ENCODE measurements at places on chromosomes 2 and 18.
A peak's percentile ranks its signal among the peaks of the same experiment; 100 is the strongest.

GRCh38 chr18:6412933-6413472 is 1.7 kb downstream of the L3MBTL4 start:
- no peak for DNase-seq

DNA sequence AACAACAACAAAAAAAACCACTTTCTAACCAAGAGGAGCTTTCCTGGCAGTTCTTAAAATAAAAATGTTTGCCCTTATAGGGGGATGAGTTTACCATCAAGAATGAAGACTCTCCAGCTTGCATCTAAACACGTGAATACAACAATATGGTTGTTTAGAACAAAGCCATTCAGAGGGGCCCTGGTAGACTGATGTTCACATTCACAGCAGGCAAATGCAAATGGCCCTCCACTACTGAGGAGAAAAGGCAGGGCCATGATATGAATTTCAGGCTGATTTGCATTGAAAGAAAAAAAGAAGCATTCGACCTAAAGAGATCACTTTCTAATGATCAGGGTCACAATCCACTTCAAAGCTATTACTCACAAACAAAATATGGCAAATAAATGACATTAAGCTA is 65.3 kb upstream of the OTOS start:
- no peak for DNase-seq

- DNase-seq: no peak
Measured at GRCh38 chr2:48272199-48272598, 257.8 kb upstream of the STON1 start.

- DNase-seq: no peak
Measured at GRCh38 chr2:72627083-72627482, 198.8 kb downstream of the EXOC6B start.

DNA sequence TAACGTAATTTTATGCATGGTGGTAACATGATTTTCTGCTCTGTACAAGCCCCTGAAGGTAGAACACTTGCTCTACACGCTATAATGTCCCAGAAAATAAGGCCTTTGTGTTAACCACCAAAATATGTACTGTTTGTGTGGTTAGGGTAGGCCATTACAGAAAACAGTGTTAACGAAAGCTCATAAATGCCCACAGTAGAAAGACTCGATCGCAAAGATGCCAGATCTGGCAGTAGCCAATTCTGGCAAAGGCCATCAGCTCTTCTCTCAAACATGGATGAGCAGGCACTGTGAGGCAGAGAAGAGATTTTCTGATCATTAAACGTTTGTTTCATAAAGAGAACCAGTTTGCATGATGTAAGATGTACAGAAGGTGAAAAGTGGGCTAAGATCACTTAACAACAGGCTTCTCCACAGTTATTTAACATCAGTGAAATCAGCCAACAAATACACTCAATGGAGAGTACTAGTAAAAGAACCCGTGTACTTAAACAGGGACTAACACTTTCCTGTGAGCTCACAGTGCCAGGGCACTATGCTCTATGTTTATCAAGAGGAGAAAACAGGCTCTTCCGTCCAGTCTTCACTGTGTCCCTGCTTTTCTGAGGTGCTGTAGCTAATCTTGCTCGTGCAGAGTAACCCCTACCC is 80.3 kb downstream of the SPRED2 start:
- DNase-seq: no peak

GRCh38 chr2:196915507-196916189 is 10.9 kb downstream of the PGAP1 start:
- DNase-seq: peak; percentile 35

DNA sequence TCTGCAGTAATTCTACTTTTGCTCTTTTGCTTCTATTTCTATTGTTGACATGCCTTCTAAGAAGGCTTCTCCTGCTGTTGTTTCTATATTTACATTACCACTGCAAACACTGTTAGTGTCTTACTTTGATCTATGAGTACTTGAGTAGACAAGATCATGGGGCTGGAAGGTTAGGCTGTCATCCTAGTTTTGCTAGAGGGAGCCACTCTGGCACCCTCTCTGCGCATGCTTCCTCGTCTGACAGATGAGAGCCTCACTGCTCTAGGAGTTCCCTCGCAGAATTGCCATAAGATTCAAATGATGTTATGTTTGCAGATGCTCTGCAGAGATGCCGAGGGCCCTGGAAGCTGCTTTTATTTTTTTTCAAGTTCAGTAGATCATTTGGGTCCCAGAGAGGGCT is 185.6 kb downstream of the RNF144A start:
- DNase-seq: no peak

GRCh38 chr2:211534632-211535031 is 978.2 kb downstream of the CPS1 start:
- no peak for DNase-seq

DNA sequence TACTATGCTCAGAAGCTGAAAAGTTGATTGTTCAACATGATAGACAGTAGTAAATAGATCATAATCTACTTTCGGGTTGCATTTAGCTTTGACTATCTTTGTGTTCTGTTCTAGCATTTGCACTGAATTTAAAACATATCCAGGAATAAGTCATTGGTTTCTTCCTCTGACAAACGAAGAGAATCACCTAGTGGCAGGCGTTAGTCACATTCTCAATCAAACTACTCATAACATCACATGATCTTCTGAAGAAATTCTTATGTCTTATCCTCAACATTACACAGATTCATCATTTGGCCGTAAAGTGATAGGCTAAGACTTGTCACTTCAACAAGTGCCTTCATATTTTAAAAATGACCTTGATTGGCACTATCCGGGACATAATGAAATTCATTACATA is 63.6 kb upstream of the TTC21B start:
- no peak for DNase-seq

- DNase-seq: no peak
Measured at GRCh38 chr2:42223067-42223854, 54.1 kb downstream of the EML4 start.

DNA sequence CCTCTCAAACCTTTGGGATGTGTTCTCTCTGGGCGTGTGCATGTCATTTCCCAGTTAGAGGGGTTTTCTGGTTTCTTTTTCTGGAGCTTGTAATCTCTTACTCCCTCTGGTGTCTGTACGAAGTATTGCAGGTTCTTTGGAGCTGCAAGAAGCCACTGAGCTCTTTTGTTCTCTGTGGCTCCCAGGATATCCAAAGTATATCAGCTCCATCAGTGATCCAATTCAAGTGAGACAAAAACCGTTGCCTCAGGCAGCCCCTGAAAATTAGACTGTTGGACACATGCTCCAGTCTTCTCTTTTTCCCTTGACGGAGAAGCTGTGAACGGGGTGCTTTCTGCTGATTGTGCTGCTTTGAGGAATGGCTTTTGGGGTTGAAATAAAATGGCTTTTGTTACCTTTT is 59.0 kb upstream of the LDLRAD4 start:
- DNase-seq: peak; percentile 76

DNA sequence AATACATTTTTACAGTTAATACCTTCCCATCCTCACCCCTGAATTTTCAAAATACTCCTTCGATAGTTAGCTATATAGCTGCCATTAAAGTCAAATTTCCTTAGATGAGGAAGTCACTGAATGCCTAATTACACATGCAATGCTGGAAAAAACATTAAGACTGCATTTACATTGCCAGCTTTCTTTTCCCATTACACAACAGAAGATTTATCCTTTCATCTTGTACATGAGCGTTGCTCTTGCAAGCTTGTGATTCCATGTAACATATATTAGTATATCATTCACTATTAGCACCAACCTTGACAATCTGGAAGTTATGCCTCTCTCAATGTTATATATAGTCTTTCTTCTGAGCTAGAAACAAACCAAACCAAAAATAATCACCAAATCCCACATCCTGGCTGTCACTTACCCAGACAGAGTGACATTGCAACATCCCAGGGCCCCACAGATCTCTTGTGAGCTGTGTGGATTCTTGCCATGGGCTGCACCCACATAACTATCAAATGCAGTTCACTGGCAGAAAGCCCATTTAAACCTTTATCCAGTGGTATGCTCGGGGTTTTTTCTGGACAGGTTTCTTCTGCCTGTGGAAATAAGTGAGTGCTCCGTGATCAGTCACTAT is 79.2 kb upstream of the PAPOLG start:
- no peak for DNase-seq

DNA sequence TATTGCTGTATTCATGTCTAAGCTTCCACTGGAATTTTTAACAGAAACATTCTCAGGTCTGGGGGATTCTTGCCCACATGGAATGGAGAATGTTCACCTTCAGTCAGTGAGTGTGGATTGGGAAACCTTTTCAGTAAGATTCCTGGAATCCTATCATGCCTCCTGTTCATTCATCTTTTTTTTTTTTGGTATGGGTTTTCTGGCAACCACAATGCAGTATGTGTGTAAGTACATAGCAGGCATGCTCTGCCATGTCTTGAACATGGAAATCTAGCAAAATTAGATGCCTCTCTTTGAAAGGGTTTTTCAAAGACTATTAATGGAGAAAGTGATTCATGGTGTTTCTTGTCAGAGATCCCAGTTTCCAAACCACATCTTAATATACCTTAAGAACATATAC is 176.5 kb downstream of the LTBP1 start:
- DNase-seq: no peak

DNA sequence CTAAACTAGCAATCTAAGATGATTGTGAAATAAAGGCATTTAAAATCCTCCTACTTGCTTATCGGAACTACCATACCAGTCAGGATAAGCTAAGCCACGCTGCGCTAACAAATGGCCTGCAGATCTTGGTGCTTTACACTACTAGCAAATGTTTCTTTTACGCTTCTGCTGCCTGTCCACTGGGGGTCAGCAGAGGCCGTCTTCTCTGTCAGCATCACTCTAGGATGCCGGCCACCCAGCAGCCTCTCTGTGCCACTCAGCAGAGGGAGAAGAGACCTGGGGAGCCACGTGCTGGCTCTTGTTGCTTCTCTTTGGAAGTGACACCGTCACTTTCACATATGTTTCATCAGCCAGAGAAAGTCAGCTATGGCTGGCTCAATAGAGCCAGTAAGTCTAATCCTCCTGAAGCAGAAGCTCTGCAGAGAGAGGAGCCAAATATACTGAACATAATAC is 36.6 kb downstream of the COPS8 start:
- peak; percentile 66 for DNase-seq

DNA sequence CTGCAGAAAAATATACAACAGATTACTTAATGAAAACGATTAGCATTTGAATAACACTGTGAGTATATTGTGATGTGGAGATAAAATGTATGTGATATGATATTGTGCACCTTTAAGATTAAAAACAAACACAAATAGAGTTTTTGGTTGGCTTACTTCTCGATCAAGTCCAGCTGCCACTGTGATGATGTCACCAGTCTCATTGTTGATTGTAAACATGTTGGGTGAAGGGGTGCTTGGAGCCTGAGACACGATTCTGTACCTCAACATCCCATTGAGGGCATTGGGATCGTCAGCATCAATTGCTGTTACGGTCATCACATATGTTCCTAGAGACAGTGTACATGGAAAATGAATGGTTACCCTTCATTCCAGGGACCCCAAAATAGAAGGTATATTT is 174.1 kb downstream of the CDH2 start:
- DNase-seq: no peak

DNA sequence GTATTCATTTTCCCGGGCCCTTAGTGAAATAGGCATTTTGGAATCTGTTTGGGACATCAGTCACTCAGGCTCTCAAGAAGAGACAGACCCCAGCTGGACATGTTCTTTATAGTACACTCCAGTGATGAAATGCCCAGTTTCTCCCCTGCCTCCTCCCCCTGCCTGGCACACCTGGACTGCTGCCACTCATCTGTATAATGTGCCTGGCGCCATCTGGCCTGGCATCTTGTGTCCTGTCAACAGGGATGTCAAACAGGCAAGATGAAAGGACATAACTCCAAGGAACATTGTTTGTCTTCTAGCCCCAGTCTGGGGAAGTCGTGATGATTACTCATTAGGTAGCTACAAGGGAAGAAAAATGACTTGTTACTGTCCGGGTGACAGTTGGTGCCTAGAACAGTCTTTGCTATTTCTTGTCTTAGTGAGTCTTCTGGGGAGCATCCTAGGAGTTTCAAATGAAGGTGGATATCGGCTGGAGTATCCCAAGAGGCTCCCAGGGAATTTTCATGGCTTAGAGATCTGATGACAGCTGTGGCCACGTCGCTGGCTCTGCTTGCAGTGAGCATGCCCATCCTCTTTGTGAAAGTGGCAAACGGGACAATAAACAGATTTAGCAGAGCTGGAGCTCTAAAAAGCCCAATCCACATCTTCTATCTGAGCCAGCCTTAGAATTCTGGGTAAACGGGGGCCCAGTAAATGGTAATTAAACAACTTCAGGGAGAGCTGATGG is 153.6 kb downstream of the ALK start:
- DNase-seq: no peak

DNA sequence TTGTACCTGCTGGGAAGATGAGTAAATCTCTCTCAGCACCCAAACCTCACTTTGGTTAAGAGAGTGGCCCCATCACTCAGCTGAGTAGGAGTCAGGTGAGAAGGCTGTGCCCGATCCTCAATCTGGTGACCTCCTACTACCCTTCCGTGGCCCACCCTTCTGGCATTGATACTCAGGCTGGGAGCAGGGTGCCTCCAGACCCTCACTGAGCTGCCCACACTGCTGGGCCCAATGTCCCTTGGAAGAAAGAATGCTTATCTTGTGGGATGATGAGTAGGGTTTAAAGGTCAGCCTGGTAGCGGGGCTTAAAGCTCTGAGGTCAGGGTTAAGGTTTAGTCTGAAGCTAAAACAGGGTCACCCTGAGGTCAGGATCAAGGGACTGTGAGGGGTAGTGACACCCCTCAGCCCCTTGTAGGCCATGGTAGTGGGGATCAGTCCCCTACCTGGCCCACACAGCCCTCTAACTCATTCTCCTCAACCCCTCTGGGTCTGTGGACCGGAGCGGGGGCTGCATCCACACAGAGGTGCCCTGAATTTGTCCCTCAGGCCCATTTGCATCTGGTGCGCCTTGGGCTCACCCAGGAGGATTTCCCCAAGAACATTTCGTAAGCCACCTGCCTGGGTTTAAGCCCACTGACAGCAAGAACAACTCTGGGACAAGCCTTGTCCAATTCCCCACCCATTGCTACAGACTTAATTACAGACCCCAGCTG is 123.8 kb downstream of the CYP26B1 start:
- DNase-seq: no peak

GRCh38 chr2:125526093-125526492 is 1129.9 kb upstream of the GYPC start:
- no peak for DNase-seq

GRCh38 chr18:22987547-22988189 is 54.5 kb downstream of the RBBP8 start:
- peak; percentile 13 for DNase-seq

GRCh38 chr2:187434342-187434785 is 13.7 kb downstream of the CALCRL start:
- no peak for DNase-seq

DNA sequence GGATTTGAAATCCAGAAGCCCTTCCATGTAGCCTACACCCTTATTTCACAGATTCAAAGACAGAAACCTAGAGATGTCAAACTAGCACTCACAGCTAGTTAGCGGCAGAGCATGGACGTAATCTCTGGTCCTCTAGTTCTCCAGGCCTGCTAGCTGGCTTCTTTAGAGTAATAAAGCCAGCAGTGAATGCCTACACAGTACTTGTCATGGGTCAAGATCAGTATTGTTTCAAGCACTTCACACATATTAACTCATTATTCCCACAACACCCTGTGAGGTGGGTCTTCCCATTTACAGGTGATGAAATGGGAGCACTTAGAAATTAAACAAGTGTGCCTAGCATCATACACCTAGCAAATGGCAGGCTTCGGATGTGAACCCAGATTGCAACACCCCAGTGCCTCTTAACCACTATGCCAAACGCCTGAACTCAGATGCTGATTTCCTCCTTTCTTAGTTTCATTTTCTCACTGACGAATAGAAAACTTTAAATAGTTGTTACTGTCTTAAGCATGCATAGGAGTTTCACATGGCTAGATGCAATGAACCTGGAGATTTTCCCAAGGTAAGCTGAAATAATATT is 14.5 kb upstream of the ZBTB14 start:
- DNase-seq: peak; percentile 60

Data from activated CD4-positive, alpha-beta T cell treated with anti-CD3 and anti-CD28 coated beads, Interleukin-2, Interleukin-6, amounts not matched to agents 100 ng/mL and 50 ng/mL, durations not matched to agents 16 hours and 8 hours (primary cell).